ENCODE measurements at places on chromosomes 3 and 15.
A peak's percentile ranks its signal among the peaks of the same experiment; 100 is the strongest.

- no peak for DNase-seq
Observed at GRCh38 chr3:171388527-171388926, 71.7 kb downstream of the TNIK start.

DNA sequence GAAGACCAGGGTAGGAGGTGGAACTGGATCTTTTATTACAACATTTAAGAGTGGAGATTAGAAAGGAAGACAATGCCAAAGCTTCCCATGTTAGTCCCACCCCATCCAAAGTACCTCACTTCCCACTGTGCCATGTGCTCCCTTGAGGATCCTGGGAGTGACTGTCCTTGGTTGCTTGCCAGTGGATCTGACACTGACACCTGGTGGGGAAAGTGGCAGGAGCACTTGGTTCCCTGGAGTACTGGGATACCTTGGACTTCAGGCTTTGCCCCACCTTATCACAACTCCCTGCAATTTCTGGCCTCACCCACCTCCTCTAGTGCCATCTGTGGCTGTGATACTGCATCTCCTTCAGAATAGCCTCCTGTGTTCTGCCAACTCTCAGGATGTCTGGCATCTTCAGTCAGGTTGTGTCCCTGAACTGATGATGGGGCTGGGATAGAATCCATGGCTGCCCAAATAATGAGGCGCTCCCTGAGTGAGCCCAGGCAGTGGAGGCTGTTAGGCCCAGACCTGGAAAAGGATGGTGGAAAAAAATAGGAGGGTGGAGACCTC is 1.3 kb downstream of the ELL3 start:
- DNase-seq, result peak; percentile 33

GRCh38 chr15:56351957-56352506 is 13.2 kb upstream of the TEX9 start:
- DNase-seq, result no peak

- no peak for DNase-seq
Observed at GRCh38 chr3:49636883-49637609, 37.1 kb upstream of the APEH start.

GRCh38 chr3:15216501-15216900 is 10.5 kb downstream of the CAPN7 start:
- DNase-seq, result no peak

- no peak for DNase-seq
Observed at GRCh38 chr3:64508140-64508539, 179.7 kb downstream of the ADAMTS9 start.

DNA sequence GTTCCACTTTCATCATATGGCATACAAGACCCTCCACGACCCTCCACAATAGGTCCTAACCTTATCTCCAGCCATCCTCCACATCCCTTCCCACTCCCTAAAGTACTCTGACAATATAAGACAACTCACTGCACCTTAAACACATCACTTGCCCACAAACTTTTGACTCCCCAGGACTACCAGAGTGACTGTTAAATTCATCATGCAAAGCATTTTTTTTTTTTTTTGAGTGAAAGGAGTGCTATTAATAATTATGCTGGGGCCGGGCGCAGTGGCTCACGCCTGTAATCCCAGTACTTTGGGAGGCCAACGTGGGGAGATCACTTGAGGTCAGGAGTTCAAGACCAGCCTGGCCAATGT is 55.8 kb downstream of the OSBPL10 start:
- no peak for DNase-seq

DNA sequence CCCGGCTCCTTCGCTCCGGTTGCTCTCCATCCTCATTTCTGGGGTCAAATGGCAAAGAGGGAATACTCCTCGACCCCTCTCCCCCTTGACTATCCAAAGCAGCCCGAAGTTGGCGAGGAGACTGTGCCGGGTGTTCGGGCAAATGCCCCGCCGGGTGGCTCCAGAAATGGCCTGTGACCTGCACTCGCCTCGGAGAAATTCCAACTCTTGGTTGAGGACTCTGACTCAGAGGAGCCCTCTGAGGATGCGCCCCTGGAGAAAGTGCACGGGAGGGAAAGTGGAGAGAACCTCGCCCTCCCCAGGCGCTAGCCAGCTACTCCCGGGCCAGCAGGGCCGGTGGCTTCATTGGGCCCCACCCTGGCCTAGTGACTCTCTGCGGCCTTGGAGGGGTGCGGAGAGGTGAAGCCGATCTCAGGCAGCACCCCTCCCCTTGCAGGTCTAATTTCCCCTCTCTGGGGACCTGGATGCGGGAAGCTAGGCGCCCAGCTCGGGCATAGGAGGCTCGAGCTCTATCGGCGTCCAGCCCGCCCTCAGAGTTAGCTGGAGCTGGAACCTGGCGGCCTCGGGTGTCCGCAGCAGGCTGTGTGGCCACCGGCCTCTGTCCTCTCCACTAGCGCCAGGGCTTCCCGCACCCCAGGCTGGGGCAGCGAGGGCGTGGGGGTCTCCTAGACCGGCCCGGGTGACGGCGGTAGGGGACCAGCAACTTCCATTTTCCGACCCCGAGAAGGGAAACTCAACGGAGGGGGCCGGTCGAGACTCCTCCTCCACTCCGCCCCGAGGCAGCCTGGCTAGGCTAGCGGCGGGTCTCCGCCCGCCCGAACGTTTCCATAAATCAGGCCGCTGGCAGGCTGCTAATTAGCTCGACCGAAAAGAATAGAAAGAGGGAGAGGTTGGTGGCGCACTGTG is 29.4 kb downstream of the NR2F2 start:
- no peak for DNase-seq

DNA sequence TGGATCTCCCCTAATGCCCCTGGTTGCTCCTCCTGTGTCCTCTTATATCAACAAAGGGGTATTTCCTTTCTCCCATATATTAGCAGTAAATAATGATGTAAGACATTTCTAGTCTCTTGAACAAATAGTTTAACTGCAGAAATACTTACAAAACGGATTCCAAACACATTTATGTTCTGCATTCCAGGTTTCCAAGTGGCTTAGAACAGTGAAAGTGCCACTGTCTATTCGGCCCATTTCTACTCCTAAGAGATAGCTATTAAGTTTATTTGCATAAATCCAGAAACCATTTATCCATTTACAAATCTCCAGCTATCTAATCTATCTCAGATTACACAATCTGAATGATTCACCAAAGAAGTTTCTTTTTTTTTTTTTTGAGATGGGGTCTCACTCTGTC is 55.8 kb upstream of the FRMD4B start:
- DNase-seq, result no peak
